Cardiac fibroblast (primary cell): ENCODE measurements at places on chromosomes 16 and 17.

- no peak for DNase-seq
Measured at GRCh38 chr17:80992077-80992947, 671 bp downstream of the CHMP6 start.

DNA sequence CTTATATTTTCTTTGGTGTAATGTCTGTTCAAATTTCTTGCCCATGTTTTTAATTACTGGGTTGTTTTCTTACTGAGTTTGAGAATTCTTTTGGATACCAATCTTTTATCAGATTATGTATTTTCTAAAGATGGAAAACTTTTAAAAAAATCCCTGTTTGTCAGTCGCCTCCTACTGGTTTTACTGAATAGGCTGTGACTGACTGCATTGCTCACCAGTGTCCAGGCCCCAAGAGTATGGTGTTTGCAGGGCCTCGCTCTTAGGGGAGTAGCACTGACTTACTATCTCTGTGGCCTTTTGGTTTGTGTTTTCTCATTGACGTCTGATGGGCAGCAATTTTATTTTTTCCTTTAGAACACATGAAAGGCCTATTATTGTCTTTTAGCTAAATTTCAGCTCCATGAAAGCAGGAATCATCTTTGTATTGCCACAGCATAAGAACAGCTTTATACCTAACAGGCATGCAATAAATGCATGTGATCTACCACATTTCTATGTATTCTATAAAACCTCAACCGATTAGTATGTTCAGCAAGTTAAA is 188.4 kb downstream of the AATF start:
- no peak for DNase-seq

- no peak for DNase-seq
Measured at GRCh38 chr17:66351033-66351432, 48.6 kb downstream of the PRKCA start.

- no peak for DNase-seq
Measured at GRCh38 chr17:78458736-78459335, 80.4 kb downstream of the PGS1 start.

GRCh38 chr17:13477180-13477611 is 124.5 kb downstream of the HS3ST3A1 start:
- peak; percentile 60 for DNase-seq

- DNase-seq: peak; percentile 42
Measured at GRCh38 chr17:78873519-78874340, 29.3 kb downstream of the CEP295NL start.

DNA sequence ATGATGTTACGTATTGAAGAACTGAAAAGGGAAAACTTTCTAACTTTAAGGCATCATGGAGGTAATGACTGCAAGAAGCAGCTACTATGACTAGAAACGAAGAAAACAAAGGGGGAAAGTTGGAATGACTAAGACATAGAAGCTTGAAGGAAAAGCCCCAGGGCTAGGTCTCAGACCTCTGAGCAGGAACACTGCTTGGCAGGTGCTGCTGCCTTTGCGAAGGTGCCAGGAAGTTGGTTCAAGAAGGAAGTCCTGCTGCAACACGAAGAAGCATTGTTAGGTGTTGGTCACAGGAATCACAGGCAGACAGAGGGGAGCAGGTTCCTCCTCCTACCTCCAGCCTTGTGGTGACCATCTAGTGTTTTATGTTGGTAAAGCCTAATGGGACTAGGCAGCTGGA is 48.1 kb upstream of the HS3ST4 start:
- DNase-seq: no peak

DNA sequence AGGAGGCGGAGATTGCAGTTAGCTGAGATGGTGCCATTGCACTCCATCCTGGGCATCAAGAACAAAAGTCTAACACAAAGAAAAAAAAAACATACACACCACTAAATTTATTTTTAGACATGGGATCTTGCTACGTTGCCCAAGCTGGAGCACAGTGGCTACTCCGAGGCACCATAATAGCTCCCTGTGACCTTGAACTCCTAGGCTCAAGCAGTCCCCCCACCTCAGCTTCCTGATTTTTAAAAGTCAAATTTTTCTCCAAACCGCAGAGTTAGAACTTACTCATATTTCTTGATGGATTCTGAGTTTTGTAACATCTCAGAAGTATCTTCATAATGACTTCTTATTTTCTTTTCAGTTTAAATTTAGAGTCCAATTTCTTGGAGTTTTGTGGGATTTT is 3.4 kb downstream of the CMTM4 start:
- DNase-seq: no peak

GRCh38 chr17:17900615-17901520 is 64.1 kb upstream of the SREBF1 start:
- peak; percentile 95 for DNase-seq

DNA sequence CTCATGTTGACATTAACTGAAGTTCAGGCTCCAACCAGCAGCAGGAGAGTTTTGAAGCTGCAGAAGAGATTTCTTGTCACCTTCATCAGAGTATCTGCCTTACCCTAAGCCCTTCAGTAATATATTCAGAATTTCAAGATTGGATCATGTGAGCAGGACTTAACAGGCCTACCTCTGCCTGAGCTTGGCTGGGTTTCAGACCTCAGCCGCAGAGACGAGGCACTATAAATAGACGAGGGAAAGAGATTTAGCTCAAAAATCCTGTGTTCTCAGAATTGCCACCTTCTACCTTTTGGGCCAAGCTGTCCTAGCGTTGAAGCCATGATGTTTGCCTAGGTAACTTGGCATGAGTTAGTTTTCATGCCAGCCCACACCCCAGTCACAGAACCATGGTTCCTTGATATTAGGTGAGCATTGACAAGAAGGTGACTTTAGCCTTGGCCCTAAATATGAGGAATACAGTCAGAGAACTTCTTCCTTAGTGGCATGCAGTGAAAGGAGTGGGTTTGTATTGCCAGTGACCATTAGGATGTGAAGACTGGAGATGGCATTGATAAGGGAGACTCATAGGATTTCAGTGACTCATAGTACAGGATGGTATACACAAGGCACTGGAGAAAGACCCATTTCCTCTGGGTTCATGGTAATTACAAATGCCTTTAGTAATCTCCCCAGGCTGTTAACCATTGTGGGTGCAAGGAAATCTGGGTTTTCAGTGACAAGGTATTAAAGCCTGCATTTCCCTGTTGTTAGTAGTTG is 224.3 kb downstream of the MSI2 start:
- DNase-seq: peak; percentile 49

DNA sequence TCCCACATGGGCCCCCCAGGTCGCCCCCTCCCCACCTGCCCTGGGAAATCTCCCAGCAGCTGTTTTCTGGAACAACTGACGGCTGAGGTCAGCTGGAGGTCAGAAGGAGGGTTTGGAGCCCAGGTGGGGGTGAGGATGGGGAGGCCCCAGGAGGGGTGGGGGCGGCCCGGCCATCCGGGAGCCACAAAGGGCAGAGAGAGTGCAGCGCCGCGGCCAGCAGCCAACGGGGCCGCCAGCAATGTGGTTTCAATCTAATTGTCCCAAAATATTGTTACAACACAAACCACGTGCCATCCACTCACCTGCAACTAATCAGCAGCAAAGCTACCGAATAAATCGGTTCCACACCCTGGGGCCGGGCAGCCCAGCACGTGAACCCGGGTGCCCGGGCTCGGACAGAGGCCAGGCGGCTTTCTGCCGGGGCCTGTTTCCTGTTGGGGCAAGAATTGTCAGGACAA is 28.3 kb upstream of the SLC38A10 start:
- DNase-seq: no peak

DNA sequence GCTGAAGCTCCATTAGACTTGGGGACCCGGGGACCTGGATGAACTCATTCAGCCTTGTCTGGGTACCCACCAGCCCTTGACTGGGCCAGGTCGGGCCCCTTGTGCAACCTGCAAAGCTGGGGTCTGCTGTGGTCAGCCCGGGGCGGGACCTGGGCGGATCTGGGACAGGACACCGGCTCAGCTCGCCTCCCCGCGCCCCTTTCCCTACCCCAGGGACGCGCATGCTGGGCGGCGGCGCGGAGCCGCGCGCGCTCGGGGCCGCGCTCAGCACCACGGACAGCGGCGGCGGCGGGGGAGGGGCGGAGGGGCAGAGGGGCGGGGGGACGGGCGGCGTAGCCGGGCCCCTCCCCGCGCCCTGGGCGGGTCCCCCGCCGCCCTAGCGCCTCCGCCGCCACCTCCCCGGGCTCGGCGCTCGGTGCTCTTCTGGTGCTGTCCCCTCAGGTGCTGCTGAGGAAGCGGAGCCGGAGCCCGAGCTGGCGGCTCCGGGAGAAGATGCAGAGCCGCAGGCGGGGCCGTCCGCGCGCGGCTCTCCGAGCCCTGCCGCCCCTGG is 7.4 kb downstream of the ACD start:
- no peak for DNase-seq

- no peak for DNase-seq
Measured at GRCh38 chr17:72759301-72759700, 333.2 kb downstream of the SLC39A11 start.

- DNase-seq: no peak
Measured at GRCh38 chr17:54694287-54694887, 206.3 kb upstream of the TOM1L1 start.

- DNase-seq: no peak
Measured at GRCh38 chr17:81154961-81155360, 10.3 kb upstream of the PVALEF start.

DNA sequence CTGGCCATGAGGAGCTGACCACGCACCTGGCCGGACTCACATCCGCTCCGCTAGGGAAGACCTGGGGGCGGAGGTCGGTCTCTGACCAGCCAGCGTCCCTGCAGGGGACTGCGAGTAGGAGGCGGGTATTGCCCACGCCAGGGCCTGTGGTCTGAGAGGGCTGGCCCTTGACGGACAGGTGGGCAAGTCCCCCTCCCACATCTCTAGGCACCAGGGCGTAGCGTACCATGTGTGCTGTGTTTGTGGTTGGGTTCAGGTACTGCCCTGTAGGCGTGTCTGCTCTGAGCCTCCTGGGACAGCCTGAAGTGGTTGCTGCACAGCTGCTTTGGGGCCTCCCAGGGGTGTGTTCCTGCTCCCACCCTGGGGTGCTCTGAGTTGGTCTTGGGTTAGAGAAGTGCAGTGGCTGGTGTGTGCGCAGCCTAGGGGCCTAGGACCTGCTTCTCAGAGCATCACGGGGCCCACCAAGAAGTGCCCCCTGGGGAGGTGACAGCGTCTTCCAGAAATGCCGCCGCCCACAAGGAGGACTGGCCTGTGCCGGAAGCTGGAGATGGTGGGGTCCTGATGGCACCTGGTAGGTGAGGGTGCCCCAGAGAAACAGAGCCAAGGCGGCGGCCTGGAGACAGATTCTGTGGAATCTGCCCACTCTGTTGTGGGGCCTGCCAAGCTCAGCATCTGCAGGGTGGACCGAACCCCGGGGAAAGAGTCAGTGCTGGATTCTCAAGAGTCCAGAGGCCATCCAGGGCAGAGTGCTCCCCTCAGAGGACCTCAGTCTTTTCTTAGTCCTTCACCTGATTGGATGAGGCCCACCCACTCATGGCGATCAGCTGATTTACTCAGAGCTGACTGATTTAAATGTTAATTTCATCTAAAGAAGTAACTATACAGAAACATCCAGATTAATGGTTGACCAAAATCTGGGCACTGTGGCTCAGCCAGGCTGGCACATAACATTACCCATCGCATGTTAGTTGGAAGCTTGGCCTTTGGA is 48.3 kb downstream of the WDR45B start:
- no peak for DNase-seq

- peak; percentile 98 for DNase-seq
Measured at GRCh38 chr17:5516060-5516792, 29.9 kb downstream of the MIS12 start.

DNA sequence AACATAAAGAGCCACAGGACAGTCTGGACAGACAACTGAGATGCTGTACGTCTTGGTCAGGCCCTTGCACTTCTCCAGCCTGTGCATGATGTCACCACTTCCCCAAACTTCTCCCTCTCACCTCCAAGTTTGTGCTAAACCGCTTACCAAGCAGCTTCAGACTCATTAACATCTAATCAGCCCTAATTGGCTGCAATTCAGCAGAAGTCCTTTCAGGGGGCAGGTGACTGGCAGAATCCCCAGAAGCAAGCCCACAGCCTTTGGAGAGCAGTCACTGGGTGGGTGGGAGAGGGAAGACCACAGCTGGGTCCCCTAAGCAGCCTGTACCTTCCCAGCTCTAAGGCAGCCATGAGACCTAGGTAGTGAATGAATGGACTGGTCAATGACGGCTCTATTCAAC is 161.4 kb downstream of the GRIN2A start:
- DNase-seq: no peak

DNA sequence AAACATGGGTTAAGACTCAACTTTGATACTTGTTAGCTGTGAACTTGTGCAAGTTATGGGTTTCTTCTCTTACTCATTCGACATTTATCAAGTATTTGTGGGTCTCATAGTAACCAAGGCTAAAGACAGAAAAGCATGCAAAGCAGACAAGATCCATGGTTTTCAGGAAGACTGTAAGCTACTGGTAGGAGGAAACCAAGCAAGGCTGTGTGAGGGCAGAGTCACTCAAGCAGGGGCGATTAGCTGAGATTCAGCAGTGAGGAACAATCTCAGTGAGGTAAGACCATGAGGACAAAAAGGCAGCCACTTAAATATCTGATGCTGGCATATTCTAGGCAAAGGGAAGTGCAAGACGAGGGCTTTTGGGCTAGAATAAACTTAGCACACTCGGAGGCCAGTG is 29.5 kb downstream of the MBTD1 start:
- no peak for DNase-seq

GRCh38 chr17:80868022-80868609 is 123.5 kb upstream of the CHMP6 start:
- no peak for DNase-seq

DNA sequence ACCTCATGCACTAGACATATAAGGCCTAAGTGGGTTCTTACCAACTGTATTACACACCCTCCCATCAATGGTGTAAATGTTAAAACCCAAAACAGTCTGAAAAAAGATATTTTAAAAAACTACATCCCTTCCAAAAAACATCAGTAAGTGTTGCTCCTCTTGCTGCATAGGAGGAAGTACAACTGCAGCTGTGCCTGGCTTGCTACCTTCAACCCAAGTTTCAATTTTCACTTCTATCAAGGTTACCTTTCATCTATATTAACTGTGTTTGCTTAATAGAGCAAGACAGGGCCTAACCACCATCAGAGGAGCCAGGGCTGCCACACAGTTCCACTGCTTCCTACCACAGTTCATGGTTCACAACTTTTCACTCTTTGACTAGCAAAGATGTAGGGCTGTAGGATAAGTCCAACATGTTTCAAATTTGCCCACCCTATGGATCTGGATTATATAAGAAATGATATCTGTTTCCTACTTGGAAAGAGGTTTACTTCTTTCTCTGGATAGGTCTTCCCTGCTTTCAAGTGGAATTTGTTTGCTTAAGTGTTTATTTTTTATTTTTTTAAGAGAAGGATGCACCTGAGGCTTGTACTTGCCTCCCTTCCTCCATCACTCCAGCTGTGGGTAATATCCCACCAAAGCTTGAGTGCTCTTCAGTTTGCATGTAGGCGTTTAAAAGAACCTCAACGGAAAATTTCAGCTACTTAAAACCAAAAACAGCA is 56.7 kb downstream of the GRB7 start:
- DNase-seq: no peak
